Tongue (tissue), 3 donors: ENCODE measurements at places on chromosomes 2 and 18. TPM values are rescaled to one million over a fixed set of nuclear protein-coding genes. Genes with fewer than 3 reads are reported as not detected.

- no peak for DNase-seq
These were observed 119.5 kb downstream of the POLE4 start for GRCh38 chr2:75077909-75078308.

- no peak for DNase-seq
These were observed 4.6 kb downstream of the NEU2 start for GRCh38 chr2:233037078-233037477.

GRCh38 chr18:58223717-58224424 is 179.8 kb downstream of the NEDD4L start:
- no peak for DNase-seq

DNA sequence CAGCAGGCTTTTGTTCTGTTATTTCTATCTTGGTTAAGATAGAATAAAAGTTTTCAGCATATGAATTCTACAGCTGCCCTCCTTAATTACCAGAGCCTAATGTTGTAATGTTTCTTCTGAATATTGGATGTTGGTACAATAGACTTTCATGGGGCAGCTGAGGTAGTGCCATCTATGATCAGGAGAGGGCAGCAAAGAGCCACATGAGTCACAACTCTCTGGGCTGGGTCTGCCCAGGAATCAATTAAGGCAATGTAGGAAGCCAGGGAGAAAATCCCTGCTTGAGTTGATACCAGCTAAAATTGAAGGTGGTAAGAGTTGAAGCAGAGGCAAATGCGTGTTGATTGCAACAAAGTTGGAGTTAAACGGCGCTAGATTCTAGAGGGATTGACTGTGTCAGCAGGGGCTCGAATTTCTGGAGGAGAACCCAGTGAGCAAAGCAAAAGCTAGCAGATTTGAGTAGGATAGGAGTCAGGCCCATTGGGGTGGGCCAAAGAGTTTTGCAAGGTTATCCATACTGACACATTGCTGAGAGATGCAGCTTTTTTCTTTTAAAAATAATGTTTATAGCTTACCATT is 10.6 kb upstream of the MC5R start:
- DNase-seq, result peak; percentile 80

Gene FAM124B
- 11.8 TPM for total RNA-seq

GRCh38 chr18:68865021-68865420 is 67.1 kb downstream of the CCDC102B start:
- no peak for DNase-seq

Gene LIMS1
- 79.4 TPM for total RNA-seq

DNA sequence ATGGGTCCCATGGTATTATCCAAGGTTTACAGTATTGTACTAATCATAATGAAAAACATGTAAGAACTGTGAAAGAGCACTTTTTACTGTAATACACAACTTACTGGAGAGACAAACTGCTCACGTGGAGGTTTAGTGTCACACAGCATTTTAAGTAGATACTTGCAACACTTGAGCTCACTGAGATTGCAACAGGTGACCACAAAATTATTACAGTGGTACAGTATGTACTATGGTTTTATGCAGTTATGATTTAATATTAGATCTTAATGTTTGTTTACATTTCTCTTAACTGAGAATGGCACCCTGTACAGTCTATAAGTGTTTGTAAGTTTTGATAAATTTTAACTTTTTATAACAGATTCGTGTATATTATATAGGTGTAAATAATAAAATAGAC is 118.6 kb upstream of the SKOR2 start:
- no peak for DNase-seq

DNA sequence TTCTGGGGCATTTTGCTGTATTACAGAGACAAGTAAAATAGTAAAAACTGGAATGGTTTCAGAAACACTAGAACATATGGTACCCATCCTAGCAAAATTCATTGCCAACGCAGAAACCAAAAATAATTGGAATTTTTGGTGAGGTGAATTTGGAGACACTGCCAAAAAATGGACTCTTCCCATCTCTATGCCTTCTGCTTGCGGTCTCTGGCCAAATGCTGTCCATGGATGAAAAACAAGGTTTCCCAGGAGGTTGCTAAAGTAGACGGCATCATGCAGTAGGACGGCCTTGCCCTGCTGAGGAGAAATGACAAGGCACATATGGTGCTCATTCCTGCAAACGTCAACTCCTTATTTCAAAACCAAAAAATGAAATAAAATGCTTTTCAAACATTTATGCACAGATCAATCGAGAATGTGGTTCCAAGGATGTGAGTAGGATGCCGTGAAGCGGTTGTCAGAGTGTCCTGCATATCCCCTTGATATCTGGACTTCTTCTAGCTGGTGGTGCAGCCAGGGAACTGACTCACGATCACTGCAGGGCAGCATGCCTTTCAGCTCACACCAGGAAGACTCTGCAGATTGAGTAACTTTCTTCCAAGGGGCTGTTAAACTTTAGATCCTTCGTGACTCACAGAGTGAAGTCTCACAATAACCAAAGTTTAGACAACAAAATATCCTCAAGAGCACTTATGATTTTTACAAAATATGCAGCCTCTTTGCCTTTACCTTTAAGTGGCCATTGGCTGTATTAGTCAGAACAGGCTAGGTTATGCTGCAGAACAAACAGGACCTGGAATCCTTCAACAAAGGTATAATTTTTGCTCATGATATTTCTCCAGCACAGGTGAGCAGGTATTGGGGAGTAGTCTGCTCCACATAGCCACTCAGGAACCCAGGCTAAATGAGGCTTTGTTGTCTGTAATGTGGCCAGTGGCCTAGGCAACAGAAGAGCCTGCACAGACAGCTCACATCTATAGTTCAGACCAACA is 149.4 kb upstream of the NDUFV2 start:
- DNase-seq, result peak; percentile 36

Gene PLEKHH2
- total RNA-seq, result 26.0 TPM
